ENCODE measurements at places on chromosomes 4 and X.

DNA sequence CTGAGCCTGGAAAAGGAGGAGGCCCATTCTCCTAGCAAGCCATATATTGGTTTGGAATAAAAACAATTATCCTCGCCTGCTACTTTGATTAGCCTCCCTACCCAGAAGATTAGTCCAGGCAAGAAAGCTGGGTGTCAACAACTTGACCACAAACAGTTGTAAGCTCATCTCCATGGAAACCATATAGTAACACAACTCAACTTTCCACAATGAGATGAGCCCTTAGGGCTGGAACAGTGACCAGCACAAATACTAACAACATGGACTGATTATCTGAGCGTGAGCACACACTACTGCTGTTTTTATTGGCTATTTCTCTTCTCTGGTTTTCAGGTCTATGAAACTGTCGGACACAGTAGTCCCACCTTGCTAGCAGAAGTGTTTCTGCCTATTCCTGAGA, 80.8 kb downstream of the CC2D2A start:
- H3K27ac ChIP-seq = no peak overlapping the region
- no peaks in the 10 kb centered on the region for H3K27me3 ChIP-seq
- no peak for DNase-seq
- no peak overlapping the region for H3K4me3 ChIP-seq
- peaks cover 15% of the 10 kb centered on the region for H3K36me3 ChIP-seq

GRCh38 chr4:15414551-15415091, 13.2 kb upstream of the C1QTNF7 start:
- no peaks in the 10 kb centered on the region for H3K27me3 ChIP-seq
- no peaks in the 10 kb centered on the region for H3K36me3 ChIP-seq
- peaks cover 6% of the 10 kb centered on the region for H3K4me1 ChIP-seq
- H3K27ac ChIP-seq = no peak overlapping the region
- H3K4me3 ChIP-seq = no peak overlapping the region

GRCh38 chr4:155964016-155964891, 10.6 kb upstream of the CTSO start:
- H3K36me3 ChIP-seq = no peaks in the 10 kb centered on the region
- peaks cover 27% of the 10 kb centered on the region for H3K4me1 ChIP-seq
- DNase-seq = no peak
- H3K4me3 ChIP-seq = no peak overlapping the region

GRCh38 chr4:75643651-75644050, 13.3 kb upstream of the CDKL2 start:
- H3K36me3 ChIP-seq = peaks cover 47% of the 10 kb centered on the region
- no peak overlapping the region for H3K4me3 ChIP-seq
- H3K4me1 ChIP-seq = no peaks in the 10 kb centered on the region
- H3K27me3 ChIP-seq = no peaks in the 10 kb centered on the region
- no peak overlapping the region for H3K27ac ChIP-seq
- no peak for DNase-seq

GRCh38 chr4:185219551-185220344, 10.3 kb downstream of the SNX25 start:
- peaks cover 8% of the 10 kb centered on the region for H3K4me1 ChIP-seq
- H3K27ac ChIP-seq = peak overlapping the region; percentile 8

DNA sequence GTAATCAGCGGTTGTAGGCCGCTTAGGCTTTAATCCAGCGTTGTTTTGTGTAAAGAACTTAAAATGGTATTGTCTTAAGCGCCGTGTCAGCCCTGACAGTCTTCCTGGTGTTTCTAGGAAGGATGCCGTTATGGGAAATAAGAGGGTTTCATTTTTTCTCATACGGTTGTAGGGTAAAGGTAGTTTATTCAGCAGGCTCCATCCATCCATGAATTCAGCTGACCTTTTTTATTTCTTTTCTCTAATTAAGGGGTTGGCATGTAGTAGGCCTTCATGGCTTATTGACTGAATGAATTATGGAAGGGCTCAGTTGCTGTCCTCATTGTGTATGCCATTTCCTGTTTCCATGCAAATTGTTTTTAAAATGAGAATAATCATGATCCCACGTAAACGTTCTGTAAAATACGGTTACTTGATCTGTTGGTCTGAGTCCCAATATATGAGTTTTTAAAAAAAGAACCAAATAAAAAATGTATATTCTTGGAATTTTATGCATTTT, 693 bp downstream of the OCIAD1 start:
- H3K27me3 ChIP-seq = peaks cover 5% of the 10 kb centered on the region
- H3K4me1 ChIP-seq = peaks cover 21% of the 10 kb centered on the region
- H3K36me3 ChIP-seq = peaks cover 18% of the 10 kb centered on the region
- DNase-seq = no peak
- H3K4me3 ChIP-seq = peak overlapping the region; percentile 100

DNA sequence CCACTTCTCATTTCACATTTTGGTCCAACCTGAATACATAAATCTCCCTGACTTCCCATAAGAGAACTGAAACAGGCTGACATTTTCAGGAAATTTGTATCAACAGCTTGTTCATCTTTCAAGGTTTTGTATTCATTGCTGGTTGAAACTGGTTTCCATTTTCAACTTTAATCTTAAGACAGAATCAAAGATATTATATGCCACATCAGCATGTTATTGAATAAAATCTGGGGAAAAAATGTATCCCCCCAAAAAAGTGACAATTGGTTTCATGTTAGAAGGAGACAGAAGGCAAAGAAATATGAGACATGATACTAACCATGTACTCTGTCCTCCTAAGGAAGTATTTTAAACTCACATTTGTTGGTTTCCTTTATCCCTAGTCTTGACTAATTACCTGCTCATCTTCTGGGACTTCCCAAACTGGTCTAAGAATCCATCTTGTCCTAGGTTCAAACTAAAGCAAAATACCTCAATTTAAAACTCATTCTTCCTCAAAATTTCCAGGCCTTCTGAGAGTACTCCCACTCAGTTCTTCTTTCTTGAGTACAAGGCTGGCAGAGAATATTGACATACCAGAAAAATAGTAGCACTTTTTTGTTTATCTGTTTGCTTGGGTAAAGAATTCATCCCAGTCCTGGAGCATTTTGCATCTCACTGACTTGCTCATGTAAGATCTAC, 3.1 kb upstream of the ANTXR2 start:
- H3K4me1 ChIP-seq = peaks cover 27% of the 10 kb centered on the region
- no peak overlapping the region for H3K27ac ChIP-seq
- no peaks in the 10 kb centered on the region for H3K27me3 ChIP-seq
- no peaks in the 10 kb centered on the region for H3K36me3 ChIP-seq
- no peak overlapping the region for H3K4me3 ChIP-seq
- no peak for DNase-seq

GRCh38 chr4:98584265-98584664, 74.1 kb downstream of the TSPAN5 start:
- H3K4me1 ChIP-seq = peaks cover 15% of the 10 kb centered on the region
- H3K4me3 ChIP-seq = no peak overlapping the region
- DNase-seq = no peak
- no peak overlapping the region for H3K27ac ChIP-seq

- H3K4me1 ChIP-seq = peaks cover 36% of the 10 kb centered on the region
- no peak overlapping the region for H3K4me3 ChIP-seq
- no peak overlapping the region for H3K27ac ChIP-seq
- no peaks in the 10 kb centered on the region for H3K27me3 ChIP-seq
Observed at GRCh38 chr4:145927030-145927429, 11.6 kb downstream of the ZNF827 start.

DNA sequence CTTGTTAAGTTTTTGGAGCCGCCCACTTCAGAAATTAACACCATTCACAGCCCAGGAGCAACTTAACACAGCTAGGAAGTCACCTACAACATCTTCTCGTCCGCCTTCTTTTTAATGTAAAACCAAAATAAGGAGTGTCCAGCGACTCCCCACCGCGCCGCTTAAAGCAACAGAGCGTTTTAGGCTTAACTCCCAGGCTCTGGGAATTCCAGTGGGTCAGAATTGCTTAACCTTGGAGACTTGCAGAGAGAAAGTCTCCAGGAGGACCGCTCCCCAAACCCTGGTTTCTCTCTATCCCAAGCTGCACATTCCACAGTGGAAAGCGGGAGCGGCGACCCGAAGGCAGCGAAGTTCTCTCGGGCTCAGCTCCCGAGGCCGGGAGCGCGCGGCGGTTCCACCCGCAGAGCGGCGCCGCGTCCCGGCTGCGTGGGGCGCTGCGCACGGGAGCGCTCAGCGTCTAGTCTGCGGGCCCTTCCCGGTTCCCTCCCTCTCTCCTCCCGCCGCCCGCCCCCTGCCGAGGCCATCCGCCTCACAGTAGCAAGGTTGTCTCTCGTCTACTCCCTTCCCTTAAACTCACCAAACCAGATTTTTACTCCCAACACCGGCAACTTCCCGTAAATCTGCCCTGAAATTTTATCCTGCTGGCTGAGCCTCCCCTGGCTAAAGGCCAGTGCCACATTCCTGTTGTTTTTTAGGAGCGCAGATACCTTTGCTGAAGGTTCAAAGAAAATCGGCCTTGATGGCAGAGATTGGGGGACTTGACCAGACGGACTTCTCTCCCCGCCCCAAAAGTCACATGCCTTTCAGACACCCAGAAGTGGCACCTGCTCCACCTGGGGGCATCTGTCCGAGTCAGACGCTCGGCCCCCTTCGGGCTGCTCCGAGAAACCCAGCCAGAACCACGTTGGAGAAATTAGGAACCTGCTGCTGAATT, at the start of gene RBM47:
TSS of gene RBM47 (minus strand) at position 464 of the 934 bp plus-strand sequence. CDS start 190,971 bp downstream, outside the sequence.
- H3K4me3 ChIP-seq = peak within 1 kb of the TSS; percentile 90
- H3K36me3 ChIP-seq = no peaks in the 10 kb centered on the region
- peaks cover 5% of the 10 kb centered on the region for H3K27me3 ChIP-seq
- DNase-seq = peak; percentile 81

DNA sequence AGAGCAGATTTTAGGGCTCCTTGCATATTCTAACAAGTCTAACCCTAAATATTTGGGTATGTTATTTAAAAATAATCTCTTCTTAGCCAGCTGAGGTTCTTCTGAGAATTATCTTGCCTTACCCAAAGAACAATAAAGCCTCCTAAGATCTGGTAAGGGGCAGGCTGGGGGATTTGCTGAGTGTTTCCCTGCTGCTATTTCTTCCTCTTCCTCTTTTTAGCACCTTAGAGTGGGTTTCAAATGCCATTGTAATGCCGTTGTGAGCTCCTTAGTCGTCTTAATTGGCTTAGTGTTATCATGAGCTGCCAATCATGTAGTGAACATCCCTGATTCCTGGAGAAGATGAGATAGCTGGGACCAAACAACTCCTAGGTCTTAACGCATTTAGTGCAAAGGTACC, 15.4 kb downstream of the STOX2 start:
- peaks cover 32% of the 10 kb centered on the region for H3K36me3 ChIP-seq
- no peak overlapping the region for H3K4me3 ChIP-seq
- peaks cover 82% of the 10 kb centered on the region for H3K4me1 ChIP-seq
- no peaks in the 10 kb centered on the region for H3K27me3 ChIP-seq

DNA sequence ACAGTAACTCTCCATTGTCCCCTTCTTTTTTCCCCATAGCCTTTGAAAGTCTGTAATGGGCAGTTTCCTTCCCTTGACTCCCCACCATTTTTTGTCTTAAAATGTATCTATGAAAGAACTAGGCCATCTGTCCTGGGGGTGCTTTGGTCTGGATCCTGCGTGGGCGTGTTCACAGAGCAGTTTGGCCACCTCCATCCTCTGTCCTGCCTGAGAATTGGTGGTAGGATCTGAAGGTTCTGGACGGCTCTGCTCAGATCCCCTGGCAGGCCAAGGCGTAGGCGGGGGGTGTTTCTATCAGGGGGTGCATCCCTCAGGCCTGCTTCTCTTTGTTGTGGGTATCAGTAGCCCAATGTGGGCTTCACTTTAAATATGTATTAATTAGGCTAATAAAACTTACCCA, 107.1 kb downstream of the FAM193A start:
- H3K36me3 ChIP-seq = peaks cover 34% of the 10 kb centered on the region
- H3K27ac ChIP-seq = no peak overlapping the region
- H3K27me3 ChIP-seq = no peaks in the 10 kb centered on the region
- no peak for DNase-seq

DNA sequence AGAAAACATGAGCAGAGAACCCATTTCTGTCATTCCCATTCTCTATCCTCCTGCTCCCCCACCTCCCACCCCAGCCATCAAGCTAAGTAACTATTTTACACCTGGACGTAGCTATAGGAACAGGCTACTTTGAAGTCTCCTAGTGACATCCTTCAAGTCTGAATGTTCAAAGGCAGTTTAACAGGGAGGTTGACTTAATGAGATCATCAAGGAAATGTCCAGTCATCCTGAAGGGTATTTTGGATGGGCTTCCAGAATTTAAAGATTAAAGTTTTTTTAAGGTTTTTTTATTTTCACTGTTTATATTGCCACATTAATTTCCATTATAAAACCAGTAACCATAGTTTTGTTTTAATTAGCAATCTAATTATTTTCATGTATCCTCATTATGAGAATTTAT, 41.1 kb downstream of the HPF1 start:
- no peak for DNase-seq
- H3K4me3 ChIP-seq = no peak overlapping the region
- no peaks in the 10 kb centered on the region for H3K4me1 ChIP-seq
- no peaks in the 10 kb centered on the region for H3K27me3 ChIP-seq

DNA sequence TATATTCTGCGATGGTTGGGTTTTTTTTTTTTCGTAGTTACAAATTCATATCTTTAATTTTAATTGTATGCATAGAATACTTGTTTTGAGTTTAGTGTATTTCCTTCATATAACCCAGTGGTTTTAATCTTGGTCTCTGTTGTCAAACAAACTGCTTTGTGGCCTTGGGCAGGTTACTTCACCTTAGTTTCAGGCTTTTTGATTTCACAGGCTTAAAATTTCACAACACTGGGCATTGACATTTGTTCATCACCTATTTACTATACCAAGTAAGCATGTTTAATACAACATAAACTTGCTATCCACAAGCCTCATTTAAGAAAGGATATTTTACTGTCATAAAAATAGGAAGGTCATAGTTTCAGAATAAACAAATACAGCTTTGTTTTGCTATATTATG, 14.7 kb downstream of the RAPGEF2 start:
- no peak overlapping the region for H3K27ac ChIP-seq
- H3K27me3 ChIP-seq = no peaks in the 10 kb centered on the region
- H3K4me1 ChIP-seq = no peaks in the 10 kb centered on the region
- H3K4me3 ChIP-seq = no peak overlapping the region
- no peak for DNase-seq

DNA sequence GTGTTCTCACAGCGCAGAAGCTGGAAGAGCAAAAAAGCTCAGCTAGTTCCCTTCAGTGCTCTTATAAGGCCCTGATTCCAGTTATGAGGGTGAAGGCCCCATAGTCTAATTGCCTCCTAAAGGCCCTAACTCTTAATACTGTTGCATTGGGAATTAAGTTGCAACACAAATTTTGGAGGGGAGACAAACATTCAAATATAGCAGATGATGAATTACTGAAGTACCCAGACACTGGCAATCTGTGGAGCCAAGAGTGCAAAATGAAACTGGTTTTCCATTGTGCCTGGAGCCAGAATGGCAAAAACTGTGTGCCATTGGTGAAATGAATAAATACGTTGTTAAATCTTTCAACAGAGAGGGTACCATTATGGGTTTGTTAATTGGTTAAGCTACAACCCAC, 356.0 kb downstream of the PPARGC1A start:
- no peaks in the 10 kb centered on the region for H3K4me1 ChIP-seq
- H3K27me3 ChIP-seq = no peaks in the 10 kb centered on the region
- no peak overlapping the region for H3K4me3 ChIP-seq
- DNase-seq = no peak
- no peak overlapping the region for H3K27ac ChIP-seq
- no peaks in the 10 kb centered on the region for H3K36me3 ChIP-seq

GRCh38 chrX:118702741-118703140, 24.7 kb upstream of the IL13RA1 start:
- H3K27me3 ChIP-seq = no peaks in the 10 kb centered on the region
- peaks cover 4% of the 10 kb centered on the region for H3K4me1 ChIP-seq
- no peak overlapping the region for H3K27ac ChIP-seq
- DNase-seq = no peak
- H3K36me3 ChIP-seq = peaks cover 3% of the 10 kb centered on the region
- no peak overlapping the region for H3K4me3 ChIP-seq

GRCh38 chr4:1627417-1628313, 56.4 kb downstream of the FAM53A start:
- no peak overlapping the region for H3K4me3 ChIP-seq
- no peaks in the 10 kb centered on the region for H3K4me1 ChIP-seq
- H3K27ac ChIP-seq = no peak overlapping the region
- peaks cover 4% of the 10 kb centered on the region for H3K27me3 ChIP-seq

Data from mesothelial cell of epicardium (in vitro differentiated cells).